ENCODE measurements at places on chromosomes 7 and 10.

- no peak for DNase-seq
Observed at GRCh38 chr10:86693275-86693674, 25.0 kb downstream of the LDB3 start.

GRCh38 chr10:52447931-52448353 is 133.9 kb downstream of the DKK1 start:
- DNase-seq = no peak

DNA sequence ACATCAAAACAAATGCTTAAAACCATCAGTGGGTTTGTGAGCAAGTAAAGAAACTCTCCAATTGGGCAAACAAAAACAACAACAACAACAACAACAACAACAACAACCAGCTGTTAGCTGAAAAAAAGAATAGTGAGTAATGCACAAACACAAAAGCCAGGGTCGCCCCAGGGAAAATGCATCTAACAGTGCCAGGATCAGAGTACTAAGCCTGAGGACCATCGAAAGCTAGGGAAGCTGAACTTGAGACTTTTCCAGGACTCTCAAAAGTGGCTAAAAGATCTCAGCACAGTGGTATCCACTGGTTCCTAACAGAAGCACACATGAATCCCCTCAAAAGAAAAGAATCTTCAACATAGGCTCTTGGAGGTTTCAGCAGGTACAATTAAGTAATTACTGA is 83.3 kb downstream of the CPXM2 start:
- DNase-seq = no peak

GRCh38 chr7:16270844-16271243 is 150.5 kb downstream of the CRPPA start:
- DNase-seq = no peak

GRCh38 chr10:1774796-1775195 is 37.5 kb upstream of the ADARB2 start:
- no peak for DNase-seq

- no peak for DNase-seq
Observed at GRCh38 chr7:111844904-111845671, 282.8 kb upstream of the IMMP2L start.

DNA sequence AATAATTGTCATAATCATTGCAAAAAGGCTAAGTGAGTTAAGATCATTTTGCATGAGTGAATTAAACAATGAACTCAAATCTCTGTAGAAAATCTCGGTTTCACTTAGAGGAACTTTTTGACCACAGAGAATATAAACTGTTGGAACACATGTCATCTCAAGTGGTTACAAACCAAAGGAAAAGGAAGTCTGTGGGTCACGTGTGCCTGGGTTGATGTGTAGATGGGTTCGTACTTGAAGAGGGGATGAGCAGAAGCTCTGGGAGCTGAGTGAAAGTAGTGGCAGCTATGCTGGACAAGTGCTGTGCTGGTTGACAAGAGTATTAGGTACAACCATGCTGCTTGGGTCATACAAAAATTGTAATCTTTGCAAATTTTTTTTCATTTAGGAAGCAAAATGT is 35.0 kb downstream of the GLRX3 start:
- DNase-seq = no peak

DNA sequence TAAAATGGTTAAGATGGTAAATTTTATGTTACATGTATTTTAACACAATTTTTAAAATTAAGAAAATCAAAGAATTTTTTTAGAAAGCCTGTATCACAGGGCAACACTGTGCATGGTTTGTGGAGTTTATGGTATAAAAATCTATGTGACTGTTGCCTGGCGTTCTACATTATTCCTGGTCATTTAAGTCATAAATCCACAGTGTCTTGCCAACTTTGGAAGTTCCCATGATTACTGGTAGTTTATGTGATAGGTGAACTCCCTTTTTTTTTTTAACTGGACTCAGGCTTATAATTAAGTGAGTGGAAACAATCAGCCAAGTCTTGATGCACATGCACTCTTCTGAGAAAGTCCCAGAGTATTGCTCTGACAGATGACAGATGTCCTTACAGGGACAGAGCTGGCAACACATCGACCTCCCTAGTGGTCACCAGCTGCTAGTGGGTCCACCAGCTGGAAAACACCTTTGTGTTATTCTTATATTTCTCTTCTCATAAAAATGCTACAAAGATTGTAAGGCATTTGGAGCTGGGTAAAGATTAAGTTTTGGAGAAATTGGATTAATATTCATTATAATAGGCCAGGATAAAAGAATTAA is 8.8 kb upstream of the STN1 start:
- no peak for DNase-seq

DNA sequence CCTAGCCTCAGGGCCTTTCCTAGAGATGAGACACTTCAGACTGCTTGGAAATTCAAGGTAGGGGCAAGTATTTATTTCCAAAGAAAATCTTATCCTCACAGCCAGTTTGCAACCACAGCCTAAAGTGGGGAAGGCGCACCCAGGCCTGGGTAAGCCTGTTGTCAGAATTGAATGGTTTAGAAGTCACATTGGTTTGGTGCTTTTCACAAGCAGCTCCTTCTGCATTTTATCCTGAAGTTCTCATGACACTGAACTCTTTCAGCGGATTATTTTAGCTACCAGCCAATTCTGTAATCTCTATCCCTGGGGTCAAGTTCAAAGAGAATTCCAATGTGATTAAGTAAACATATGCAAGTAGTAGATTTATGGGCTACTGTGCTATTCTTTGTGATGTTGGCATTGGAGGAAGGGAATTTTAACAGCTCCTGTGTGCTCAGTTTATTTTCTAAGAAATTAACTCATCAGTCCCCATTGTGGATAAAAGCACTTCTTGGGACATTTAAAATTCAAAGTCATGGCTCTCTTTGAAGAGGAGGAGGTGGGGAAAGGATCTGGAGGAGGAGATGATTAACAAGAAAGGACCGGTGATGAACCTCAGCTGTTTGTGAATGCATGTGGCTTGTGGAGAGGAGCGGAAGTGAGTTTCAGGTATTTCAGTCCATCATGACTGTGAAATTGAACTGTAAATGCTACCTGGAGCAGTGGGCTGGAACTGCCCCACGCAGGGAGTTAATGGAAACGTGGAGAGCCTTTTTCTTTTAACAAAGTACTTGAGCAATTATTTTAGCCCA is 90.2 kb upstream of the CACUL1 start:
- no peak for DNase-seq

DNA sequence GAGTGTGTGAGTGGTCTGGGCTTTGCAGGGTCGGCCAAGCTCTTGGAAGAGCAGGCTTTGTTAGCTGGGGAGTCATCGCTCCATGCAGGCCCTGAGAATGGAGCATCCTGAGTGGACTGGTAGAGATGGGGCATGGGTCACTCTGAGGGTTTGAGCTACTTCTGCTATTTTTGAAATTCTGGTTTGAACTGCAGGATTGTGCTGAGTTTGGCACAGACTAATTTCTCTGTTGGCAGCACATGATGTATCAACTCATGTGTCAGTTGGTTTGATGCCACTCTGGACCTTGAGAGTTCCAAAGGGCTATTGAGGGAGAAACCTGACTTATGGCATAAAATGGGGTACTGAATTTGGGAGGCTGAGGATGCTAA is 56.3 kb downstream of the LRMDA start:
- DNase-seq = no peak

DNA sequence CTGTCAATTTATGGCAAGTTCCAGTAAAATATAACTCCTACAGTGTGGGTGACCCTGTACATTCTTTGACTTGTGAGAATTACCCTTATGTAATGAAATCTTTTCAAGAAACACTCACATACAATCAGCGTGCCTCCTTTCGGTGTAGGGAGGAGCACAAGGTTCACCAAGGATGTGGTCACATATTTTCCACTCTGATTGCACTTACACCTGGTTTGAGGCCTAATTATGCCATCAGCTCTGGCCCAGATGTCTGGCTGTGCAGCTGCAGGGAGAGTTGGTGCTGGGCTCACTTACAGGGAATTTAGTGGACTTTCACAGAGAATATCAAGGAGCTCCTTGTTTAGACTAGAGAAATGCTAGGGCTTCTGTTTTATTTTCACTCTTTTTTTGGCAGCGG is 146.0 kb upstream of the STEAP4 start:
- DNase-seq = no peak

GRCh38 chr10:79947083-79947415 is 1.9 kb downstream of the SFTPD start:
- DNase-seq = no peak

DNA sequence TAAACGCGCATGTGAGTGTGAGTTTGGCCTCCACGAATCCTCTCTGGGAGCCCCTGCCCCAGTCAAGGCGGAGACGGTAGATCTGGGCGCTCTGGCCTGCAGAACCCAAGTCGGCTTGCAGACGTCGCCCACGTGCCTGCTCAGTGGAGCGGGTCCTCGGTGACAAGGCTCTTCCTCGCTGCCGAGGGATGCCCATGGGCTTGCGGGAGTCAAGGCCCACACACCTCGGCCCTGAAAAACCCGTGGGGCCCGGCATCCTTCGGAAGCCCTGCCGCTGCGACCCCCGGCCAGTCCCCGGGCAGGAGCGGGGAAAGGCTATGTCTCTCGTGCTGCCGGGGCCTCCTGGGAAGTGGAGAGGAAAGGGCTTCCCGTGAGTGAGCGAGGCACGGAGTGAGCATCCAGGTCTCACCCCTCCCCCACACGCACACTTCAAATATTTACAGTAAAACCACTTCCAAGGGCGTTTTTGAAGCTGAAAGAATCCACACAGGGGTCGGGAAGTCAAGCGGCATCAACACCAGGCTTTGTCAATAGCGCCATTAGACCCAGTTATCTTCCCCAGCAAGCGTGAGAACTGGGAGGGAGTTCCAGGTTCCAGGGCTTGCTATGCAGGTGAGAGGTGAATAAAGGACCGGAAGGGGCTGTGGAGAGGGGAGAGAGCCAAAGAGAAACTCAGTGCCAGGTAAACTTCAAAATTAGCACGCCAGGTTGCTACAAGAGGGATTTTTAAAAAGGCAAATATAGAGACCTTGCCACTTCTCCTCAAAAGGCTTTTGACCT is 1.1 kb upstream of the MNX1 start:
- no peak for DNase-seq

GRCh38 chr7:27153526-27153925 is 1.1 kb upstream of the HOXA3 start:
- no peak for DNase-seq

DNA sequence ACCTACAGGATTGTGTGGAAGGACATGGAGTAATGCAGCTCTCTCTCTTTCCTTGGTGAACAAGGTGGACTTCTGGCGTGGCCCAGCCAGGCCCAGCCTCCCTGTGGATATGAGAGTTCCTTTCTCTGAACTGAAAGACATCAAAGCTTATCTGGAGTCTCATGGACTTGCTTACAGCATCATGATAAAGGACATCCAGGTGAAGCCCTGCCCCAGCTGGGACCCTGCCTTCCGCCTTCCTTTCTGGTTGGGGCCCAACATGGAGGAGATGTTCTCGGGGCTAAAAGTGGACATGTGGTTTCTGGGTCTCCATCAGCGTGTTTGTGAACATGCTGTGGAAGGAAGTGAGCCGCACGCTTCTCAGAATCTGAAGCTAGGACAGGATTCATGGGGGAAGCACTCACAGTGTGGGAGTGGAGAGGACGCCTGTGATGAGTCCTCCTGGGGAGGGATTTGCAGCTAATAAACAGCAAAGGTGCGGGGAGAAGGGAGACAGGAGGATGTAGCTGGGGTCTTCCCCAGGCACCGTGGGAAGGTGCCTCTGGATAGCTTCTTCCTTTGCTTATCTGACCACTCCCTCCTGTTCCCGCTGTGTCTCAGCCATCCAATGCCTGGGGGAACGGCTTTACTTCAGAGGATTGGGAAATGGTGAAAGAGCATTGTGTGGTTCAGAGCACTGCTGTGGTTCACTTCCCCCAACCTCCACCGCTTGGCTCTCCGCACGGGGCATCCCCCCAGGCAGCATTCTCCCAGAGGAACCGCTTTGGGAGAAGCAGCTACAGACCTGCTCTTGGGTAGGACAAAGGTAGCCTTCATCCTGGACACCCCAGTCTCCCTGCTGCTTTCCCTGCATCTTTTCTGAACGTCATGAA is 5.5 kb downstream of the CPA5 start:
- DNase-seq = no peak

DNA sequence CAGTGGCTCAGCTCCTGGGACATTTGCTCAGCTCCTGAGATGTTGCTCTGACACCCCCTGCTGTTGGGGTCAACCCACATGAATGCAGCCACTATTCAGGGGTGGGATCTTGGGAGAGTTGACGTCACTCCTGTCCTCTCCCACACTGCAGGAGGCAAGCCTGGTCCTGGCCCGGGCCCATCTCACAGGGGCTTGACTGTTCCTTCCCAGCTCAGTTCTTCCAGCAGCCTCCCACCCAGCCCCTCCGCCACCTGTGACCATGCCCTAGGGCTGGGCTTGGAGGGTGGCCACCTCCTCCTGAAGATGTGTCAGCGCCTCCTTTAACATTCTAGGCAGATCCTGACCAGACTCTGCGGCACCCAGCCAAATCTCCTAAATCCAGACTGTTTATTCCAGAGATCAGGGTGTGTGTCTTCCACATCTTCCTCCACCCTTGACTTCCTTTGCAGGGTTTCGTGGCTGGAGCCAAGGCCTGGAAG is 19.1 kb upstream of the OPALIN start:
- no peak for DNase-seq

- DNase-seq = no peak
Observed at GRCh38 chr10:103276896-103277712, at the start of gene INA. Gene INA, plus strand, starts transcription at chr10:103277138. Its CDS starts 74 bp downstream, at chr10:103277212.

- no peak for DNase-seq
Observed at GRCh38 chr7:111842491-111842890, 280.2 kb upstream of the IMMP2L start.

GRCh38 chr7:1228545-1229201 is 4.0 kb upstream of the UNCX start:
- DNase-seq = no peak

- DNase-seq = no peak
Observed at GRCh38 chr10:44065788-44066526, 318.9 kb downstream of the CXCL12 start.

- no peak for DNase-seq
Observed at GRCh38 chr7:77306231-77307067, 106.8 kb upstream of the FGL2 start.

- DNase-seq = no peak
Observed at GRCh38 chr10:50514995-50515394, 108.8 kb downstream of the SGMS1 start.

GRCh38 chr7:135856356-135857144 is 107.9 kb upstream of the FAM180A start:
- DNase-seq = no peak

- DNase-seq = no peak
Observed at GRCh38 chr7:35512716-35513115, 182.2 kb downstream of the HERPUD2 start.

GRCh38 chr10:43230101-43230908 is 36.6 kb downstream of the RASGEF1A start:
- DNase-seq = peak; percentile 1
